ENCODE measurements at places on chromosomes 5 and 9.
A peak's percentile ranks its signal among the peaks of the same experiment; 100 is the strongest.

DNA sequence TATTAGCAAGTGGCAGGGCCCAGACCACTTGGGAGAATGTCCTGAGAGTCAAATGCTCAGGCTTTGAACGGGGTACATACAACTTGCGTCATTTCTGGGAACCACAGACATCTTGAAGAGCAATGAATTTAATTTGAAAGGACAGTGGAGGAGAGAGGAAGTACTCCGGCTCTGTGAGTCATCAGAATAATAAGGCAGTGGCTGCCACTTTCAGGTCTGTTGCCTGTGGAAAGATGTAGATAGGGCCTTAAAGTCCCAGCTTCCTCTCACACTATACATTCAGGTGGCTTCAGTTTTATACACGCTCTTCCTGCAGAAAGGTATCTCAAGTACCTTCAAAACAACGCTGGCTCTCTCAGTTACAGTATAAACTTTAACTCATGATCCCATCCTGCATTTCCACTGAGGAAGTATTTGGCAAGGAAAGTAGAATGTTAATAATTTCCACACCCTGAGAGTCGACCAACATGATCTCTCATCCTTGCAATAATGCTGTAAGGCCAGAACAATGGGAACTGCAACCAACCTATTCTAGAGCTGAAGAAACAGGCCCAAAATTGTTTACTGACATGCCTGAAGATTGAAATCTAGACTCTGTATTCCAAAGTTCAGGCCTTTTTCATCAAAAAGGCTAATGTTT, 6.8 kb upstream of the PRUNE2 start:
- H3K4me1 ChIP-seq: no peaks in the 10 kb centered on the region
- H3K27ac ChIP-seq: no peak overlapping the region
- DNase-seq: no peak
- H3K4me3 ChIP-seq: no peak overlapping the region
- peaks cover 50% of the 10 kb centered on the region for H3K27me3 ChIP-seq

- peaks cover 26% of the 10 kb centered on the region for H3K27me3 ChIP-seq
- no peaks in the 10 kb centered on the region for H3K4me1 ChIP-seq
- peaks cover 3% of the 10 kb centered on the region for H3K36me3 ChIP-seq
- DNase-seq: no peak
- H3K27ac ChIP-seq: no peak overlapping the region
Measured at GRCh38 chr5:127275641-127276193, 14.9 kb upstream of the MEGF10 start.

DNA sequence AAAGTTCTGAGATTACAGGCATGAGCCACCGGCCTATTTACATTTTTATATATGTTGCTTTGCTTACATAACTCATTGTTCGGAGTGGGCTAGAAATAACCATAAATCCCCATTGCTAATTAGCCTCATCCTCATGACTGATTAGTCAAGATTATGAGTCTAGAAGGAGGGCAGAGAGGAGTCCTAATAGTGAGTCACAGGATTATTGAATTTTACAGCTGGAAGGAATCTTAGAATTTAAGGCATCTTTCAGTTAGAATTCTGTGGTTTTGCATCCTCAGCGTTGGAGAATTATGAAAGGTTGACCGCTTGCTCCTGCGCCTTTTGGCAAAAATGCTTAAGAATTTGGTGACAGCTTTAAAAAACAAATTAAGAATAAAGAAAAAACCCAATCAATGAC, 2.6 kb upstream of the PBX3 start:
- peaks cover 12% of the 10 kb centered on the region for H3K36me3 ChIP-seq
- peaks cover 41% of the 10 kb centered on the region for H3K4me1 ChIP-seq
- H3K27me3 ChIP-seq: no peaks in the 10 kb centered on the region
- no peak for DNase-seq
- H3K27ac ChIP-seq: peak overlapping the region; percentile 37
- peak overlapping the region; percentile 37 for H3K4me3 ChIP-seq

DNA sequence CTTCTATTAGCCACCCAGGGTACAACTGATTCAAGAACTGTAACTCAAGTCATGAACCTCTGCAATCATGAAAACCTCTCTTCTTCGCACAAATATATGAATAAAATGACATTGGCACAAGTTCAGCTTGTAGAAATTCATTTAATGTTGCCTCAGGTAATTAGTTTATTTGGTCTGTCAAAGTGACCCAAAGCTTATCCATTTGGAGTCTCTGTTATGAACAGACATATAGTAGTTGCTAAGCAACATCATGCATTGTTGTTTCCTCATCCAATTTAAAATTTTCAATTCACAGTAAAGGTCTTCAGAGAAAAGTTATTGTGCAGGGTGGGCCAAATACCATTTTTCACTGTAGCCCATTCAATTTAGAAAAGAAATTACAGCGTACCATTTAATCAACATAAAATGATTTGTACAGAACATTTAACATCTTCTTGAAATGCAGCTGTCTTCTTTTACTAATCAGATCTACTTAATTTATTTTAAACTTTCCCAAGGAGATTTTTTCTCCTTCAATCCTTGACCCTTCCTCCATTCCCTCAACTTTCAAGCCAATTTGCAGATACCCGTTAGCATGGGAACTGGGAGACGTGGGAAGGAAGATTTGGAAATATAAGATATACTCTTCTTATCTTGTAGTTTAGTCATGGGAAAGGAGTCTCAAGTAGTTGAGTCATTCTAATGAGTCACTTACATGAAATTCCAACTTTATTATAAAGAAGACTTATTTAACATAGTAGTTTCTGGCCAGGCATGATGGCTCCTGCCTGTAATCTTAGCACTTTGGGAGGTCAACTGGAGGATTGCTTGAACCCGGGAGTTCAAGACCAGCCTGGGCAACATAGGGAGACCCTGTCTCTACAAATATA, 231.3 kb downstream of the ATPSCKMT start:
- H3K4me1 ChIP-seq: no peaks in the 10 kb centered on the region
- no peak overlapping the region for H3K27ac ChIP-seq
- no peak for DNase-seq
- H3K4me3 ChIP-seq: no peak overlapping the region
- H3K27me3 ChIP-seq: no peaks in the 10 kb centered on the region
- H3K36me3 ChIP-seq: no peaks in the 10 kb centered on the region

GRCh38 chr5:60719329-60719728, 19.4 kb upstream of the DEPDC1B start:
- H3K4me1 ChIP-seq: no peaks in the 10 kb centered on the region
- no peak overlapping the region for H3K27ac ChIP-seq
- no peak overlapping the region for H3K4me3 ChIP-seq
- H3K27me3 ChIP-seq: peaks cover 39% of the 10 kb centered on the region

DNA sequence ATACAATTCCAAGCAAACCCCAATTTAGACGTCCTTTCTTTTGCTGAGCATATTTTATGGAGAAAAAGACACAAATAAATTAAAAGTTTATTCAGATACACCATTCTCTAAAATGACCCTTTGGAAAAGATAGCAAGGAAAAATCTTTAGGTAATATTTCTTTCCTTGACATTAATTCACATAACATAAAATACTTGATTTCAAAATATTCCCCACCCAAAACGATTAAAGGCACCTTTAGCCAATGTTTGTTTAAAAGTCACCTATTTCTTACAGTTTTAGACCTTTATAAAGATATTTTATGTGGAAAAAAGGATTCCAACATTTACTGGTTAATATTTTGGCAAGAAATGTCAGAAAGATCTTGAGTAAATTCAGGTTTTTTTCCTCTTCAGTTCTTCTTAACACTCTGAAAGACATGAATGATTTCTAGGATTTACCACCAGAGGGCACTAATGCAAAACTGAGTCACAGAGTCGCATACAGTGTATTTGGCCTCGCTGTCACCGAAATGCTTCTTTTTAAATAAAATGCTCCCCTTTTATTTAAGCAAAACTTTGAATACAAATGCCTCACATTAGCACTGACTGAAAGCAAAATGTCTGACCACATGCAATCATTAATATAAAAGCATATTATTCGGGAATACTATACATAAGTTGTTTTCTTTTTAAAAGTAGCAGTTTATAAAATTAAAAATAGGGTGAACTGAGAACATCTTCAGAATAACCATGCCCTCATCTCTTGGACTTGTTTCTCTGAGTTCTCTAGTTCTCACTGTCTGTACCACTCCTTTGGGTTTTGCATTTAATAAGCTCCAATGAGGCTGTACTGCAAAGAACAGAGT, 122.5 kb downstream of the SLC1A3 start:
- H3K27me3 ChIP-seq: no peaks in the 10 kb centered on the region
- H3K4me3 ChIP-seq: peak overlapping the region; percentile 39
- no peak for DNase-seq
- H3K36me3 ChIP-seq: no peaks in the 10 kb centered on the region

GRCh38 chr5:151121665-151122064, 35.9 kb downstream of the ANXA6 start:
- H3K4me3 ChIP-seq: no peak overlapping the region
- no peaks in the 10 kb centered on the region for H3K27me3 ChIP-seq
- peaks cover 85% of the 10 kb centered on the region for H3K36me3 ChIP-seq

DNA sequence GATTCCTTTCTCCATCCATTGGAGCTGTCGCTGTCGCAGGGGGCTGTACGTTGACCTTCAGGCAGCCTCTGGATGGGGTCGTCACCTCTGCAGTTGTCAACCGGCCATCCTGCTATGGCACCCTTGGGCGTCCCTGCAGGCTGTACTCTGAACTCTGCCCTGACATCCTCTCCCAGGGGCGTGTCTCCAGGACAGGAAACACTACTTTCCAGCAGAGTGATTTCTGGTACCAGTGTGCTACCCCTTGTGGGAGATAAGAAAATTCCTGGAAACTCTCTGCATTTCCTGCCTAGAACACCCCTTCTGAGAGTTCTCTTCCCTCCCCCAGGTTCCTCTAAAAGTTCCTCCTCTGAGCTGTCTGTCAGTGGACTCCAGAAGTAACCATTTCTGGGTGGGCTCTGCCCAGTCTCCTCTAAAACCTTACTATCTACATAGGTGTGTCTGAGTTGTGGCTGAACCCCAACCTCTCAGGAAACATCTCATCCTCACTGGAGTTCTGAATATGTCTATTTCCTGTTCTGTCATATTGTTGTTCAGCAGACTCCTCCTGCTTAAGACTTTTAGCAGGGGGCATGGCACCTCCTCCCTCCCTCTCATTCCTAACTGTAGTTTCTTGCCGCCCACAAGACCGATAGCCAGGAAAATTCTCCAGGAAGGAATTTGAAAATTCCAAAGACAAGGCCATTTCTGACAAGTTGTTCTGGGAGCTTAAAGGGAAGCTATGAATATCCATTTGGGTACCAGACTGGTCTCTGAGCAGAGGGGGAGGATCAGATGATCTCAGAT, 145.3 kb upstream of the RASEF start:
- no peaks in the 10 kb centered on the region for H3K27me3 ChIP-seq
- no peaks in the 10 kb centered on the region for H3K4me1 ChIP-seq
- no peak overlapping the region for H3K4me3 ChIP-seq
- DNase-seq: no peak
- no peak overlapping the region for H3K27ac ChIP-seq

DNA sequence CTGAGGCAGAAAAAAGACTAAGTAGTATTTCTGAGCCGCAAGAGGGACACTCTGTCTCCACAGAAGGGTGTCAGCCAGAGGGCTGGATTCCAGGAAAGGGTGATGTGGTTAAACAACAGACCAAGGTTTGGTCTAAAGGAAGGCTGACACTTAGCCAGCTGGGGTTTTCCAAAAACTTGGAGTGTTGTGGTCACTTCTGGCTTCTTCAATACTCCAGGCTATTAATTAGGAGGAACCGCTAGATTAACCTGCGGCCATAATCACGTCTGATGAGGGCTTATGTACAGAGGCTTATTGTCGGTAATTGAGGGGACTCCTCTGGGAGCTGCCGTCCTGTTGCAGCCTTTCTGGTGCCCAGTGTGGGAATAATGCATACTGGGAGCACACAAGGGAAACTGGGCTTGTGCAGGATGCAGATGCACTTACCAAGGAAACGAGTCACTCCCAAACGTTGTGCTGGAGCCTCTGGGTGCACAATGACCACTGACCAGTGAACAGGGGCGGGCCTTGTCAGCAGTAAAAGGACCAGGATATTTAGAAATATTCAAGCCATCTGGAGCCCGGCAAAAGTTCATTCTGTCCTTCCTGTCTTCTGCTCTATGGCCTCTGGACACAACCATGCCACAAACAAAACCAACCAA, 70.2 kb upstream of the TUT7 start:
- H3K27me3 ChIP-seq: peaks cover 5% of the 10 kb centered on the region
- no peaks in the 10 kb centered on the region for H3K4me1 ChIP-seq
- H3K36me3 ChIP-seq: no peaks in the 10 kb centered on the region
- DNase-seq: no peak
- H3K4me3 ChIP-seq: no peak overlapping the region

GRCh38 chr5:99651298-99651697, 722.5 kb upstream of the CHD1 start:
- H3K36me3 ChIP-seq: no peaks in the 10 kb centered on the region
- no peak overlapping the region for H3K27ac ChIP-seq
- no peak for DNase-seq
- no peaks in the 10 kb centered on the region for H3K4me1 ChIP-seq

DNA sequence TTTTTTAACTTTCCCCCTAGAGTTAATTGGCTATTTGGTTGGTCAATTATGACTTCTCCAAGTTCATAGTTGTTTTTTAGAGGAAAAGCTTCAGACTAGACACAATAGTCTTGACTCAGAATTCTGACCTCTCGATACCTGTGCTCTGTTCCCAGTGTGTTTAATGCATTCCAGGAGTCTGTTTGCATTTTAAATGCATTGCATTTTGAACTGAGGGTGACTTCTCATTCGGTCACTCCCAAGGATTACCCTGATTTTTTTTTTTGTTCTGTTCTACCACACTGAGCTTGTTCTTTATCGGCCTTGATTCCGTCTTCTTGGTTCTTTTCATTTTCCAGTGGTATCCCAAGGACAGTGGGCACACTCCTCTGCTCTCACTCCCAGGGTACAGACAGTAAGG, 16.3 kb downstream of the ARHGEF28 start:
- no peaks in the 10 kb centered on the region for H3K4me1 ChIP-seq
- no peaks in the 10 kb centered on the region for H3K36me3 ChIP-seq
- H3K27ac ChIP-seq: no peak overlapping the region
- DNase-seq: no peak
- peaks cover 19% of the 10 kb centered on the region for H3K27me3 ChIP-seq
- no peak overlapping the region for H3K4me3 ChIP-seq

GRCh38 chr5:154831451-154831850, 19.0 kb downstream of the FAXDC2 start:
- H3K27ac ChIP-seq: no peak overlapping the region
- no peak overlapping the region for H3K4me3 ChIP-seq
- no peaks in the 10 kb centered on the region for H3K4me1 ChIP-seq
- H3K36me3 ChIP-seq: peaks cover 47% of the 10 kb centered on the region

DNA sequence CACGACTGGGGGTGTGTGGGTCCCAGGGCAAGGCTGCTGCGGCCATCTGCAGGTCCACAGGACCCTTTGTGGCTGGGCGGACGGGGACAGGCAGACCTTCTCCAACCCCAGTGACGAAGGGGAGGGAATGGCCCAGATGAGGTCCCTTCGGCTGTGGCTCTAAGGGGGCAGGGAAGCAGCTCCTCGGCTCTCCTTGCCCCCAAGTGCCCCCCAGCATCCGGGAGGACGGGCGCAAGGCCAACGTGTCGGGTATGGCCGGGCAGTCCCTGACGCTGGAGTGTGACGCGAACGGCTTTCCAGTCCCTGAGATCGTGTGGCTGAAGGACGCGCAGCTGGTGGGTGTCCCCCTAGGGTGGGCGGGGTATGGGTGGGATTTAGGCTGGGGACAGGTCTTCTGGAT, 82.8 kb downstream of the HMCN2 start:
- H3K36me3 ChIP-seq: no peaks in the 10 kb centered on the region
- peaks cover 5% of the 10 kb centered on the region for H3K4me1 ChIP-seq
- H3K27ac ChIP-seq: no peak overlapping the region
- no peak overlapping the region for H3K4me3 ChIP-seq
